ENCODE measurements at places on chromosomes 7 and 10.

GRCh38 chr7:44338600-44338999, 13.2 kb upstream of the CAMK2B start:
- no peak for DNase-seq

DNA sequence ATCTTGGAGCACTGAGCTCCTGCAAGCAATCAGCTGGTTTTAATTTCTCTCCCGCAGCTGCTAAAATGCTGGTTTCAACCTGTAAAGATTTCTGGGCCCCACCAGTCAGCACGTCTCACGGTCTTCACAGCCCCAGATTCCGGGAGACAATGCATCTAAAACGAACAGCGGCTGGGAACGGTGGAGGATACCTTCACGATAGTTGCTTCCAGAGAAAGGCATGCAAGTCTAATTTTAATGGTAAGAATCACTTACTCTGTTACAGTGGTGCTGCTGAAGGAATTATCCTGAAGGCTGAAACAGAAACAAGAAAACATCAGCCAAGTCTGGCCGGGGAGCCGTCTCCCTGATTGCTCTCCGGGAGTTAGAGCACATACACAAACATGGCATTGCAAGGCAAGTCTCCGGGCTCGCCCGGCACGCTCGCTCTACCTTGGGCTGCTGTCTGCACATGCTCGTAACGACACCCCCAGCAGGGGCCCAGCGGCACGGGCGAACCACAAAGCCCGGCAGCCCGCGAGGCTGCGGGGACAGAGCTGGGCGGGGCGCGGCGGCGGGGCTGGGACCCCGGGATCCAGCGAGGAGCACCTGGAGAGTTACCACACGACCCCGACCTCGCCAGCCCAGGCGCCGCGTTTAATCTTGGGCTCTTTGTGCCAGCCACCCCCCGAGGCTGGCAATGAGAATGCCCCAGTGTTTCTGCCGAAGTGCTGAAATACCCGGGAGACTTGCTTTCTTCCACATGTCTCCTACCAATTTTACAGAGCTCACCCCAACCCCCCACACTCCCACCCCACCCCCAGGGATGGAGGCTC, at the start of gene FAM13C:
FAM13C (minus strand) TSS at position 406 of the 815 bp plus-strand sequence; CDS start at position 317, 89 bp downstream.
- peak; percentile 30 for DNase-seq

- no peak for DNase-seq
These were observed 53.0 kb downstream of the CACUL1 start for GRCh38 chr10:118701529-118702323.

DNA sequence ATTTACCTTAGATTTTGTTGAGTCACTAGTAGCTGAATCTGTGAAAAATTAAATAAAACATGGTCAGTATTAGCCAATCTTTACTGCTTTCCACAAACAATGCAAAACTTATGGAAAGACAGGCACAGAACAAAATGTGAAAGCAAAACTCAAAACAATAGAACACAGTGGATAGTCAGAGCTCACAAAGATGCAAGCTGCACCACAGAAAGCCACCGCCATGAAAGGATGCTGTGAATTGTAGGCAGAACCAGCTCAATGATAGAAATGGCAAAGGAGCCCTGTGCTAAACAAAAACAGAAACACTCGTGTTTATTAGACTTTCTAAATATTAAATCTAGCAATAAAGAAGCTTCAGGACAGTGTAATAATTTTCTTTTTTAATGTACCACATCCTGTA, 134.4 kb downstream of the ARHGAP21 start:
- DNase-seq = no peak

DNA sequence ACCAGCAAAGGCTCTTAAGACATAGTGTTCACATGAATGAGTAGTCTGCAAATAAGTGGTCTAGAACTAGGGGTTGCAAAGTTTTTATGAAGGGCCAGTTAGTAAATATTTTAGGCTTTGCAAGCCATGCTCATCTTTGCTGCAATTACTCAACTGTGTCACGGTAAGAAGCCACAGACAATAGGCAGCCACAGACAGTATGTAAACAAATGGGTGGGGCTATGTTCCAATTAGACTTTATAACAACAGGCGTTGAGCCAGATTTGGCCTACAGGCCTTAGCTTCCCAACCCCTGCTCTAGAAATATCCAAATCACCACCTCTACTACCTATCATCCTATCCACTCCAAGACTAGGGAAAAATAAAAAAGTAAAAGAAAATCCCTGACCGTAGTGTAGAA, 9.2 kb downstream of the IKZF5 start:
- no peak for DNase-seq

Data from foreskin fibroblast (primary cell).